ENCODE measurements at places on chromosomes 3 and 15.

DNA sequence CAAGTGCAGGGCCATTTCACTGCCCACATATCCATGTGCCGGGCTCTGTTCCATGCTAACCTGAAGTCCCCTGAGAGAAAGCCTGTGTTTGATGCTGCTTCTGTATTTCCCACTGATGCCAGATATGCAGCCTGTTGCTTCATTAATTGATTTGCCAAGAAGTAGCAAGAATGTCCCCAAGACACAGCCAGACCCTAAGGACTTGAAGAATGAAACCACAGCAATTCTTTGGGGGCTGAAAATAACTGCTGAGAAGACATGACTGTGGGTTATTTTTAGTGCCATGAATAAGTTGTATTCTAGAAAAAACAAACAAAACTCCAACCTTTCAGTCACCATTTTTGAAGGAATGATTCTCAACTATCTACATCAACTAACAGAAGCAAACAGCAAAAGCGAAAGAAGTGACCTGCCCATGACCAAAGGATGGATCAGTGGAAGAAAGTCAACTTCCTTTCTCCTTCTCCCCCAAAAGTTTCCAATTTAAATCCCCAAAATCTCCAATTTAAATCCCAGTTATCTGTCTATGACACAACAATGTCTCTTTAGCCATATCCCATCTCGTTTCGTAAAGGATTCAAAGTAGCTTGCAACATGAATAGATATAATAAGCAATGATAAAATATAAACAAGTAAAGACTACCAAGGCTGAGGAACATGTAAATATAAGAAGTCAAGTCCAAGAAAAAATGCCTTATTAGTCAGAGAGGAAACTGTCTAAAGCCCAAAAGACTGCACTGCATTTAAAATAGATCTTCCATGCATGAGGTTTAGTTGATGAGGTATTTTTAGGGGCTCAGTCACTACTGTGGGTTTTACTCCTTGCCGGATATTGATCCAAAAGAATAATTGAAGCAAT, 226.8 kb downstream of the DTWD1 start:
- DNase-seq, result no peak

- DNase-seq, result no peak
These were observed 134.3 kb upstream of the IQSEC1 start for GRCh38 chr3:13207578-13207922.

- no peak for DNase-seq
These were observed 222.3 kb upstream of the EIF1B start for GRCh38 chr3:40086890-40087883.

DNA sequence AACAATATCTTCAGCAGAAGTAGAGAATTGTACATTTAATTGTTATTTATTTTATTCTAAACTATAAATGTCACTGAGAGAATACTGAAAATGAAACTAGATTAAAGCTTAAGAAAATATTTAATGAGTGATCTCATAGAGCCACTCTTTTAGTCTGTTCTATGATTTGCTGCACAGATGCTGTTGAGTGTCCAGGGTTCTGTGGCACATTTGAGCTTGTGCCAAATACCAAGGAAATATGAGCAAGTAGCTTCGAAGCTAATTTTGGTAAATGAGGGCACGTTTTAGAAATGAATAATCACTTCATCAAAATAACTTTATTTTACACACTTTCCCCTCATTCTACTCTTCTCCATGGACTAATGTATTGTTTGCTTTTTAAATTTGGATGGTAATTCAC, 53.6 kb upstream of the THRB start:
- DNase-seq, result no peak

DNA sequence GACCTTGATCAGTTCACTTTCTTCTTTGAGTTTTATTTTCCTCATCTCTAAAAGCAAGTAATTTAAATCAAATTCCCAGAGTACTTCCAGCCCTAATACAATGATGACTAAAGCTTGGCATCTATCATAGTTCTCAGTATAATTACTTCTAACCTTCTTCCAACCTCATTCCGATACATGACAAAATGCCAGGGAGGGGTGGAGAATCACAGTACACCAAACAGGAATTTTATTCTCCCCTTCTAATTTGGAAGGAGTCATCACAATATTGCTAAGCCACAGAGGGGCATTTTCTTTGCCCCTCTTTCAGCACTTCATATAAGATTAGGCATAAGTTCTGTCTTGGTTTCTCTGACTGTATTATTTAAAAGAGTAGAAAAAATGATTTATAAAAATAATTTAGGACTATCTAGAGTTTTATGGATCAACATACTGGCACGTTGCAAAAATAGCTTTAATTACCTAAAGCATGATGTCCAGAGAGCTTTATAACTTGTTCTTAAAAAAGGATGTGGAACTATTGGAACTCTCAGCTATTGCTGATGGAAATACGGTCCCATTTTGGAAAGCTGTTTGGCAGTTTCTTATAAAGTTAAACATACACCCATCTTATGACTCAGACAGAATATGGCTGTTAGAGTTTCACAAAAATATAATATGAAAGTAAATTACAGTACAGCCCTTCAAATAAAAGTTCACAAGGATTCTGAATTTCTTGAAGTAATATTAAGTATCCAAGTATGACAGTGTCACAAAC, 86.9 kb upstream of the UBE2E2 start:
- DNase-seq, result no peak

DNA sequence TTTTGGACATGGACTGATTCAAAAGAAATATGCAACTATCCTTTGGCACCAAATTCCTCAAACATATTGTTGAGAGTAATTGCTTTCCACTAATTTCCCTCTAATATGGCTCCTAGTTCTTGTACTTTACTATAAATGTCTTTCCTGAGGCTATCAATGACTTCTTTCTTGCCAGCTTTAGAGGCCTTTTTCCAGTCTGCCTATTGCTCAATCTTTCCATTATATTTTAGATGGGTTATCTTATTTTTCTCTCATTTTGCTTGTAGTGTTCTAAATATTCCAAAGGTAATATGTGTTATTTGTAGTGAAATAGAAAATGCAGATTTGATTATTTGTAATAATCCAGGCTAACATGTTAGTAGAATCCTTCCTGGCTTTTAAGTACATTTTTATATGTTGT, 11.5 kb upstream of the TEX9 start:
- DNase-seq, result no peak

- DNase-seq, result no peak
These were observed at the start of gene GRAMD2A for GRCh38 chr15:72197460-72198355. Gene GRAMD2A, minus strand, starts transcription at chr15:72197787.

DNA sequence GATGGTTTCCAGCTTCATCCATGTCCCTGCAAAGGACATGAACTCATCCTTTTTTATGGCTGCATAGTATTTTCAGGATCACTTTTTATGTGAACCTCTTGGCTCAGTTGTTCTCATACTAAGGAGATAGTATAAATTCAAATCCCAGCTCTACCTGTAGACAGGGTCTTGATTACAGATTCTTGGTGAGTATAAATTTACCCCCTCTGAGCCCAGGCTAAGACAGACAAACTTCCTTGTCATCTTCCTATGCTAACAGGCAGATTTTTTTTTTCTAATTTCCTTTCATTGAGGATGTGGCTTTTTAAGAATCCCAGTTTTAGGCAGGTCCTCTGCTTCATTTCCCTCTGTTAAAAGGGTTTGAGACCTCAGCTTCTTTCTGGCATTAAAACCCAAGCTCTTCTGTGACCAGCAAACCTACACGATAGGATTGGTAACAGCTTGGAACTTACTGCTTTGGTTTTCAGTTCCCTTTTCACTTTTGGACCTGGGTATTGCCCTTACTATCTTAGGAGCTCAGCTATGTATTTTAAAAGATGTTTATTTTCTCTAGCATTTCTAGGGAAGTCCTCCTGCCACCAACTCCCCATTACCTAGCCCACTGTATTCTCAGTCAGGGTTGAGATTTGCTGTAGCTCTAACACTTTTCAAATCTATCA, 72.5 kb downstream of the VPS8 start:
- DNase-seq, result no peak

- no peak for DNase-seq
These were observed 427.7 kb upstream of the THBS1 start for GRCh38 chr15:39153058-39153714.

- no peak for DNase-seq
These were observed 350.5 kb downstream of the LRTM1 start for GRCh38 chr3:54577313-54577712.

GRCh38 chr3:179071027-179071322, 634 bp downstream of the ZMAT3 start:
- DNase-seq, result no peak

DNA sequence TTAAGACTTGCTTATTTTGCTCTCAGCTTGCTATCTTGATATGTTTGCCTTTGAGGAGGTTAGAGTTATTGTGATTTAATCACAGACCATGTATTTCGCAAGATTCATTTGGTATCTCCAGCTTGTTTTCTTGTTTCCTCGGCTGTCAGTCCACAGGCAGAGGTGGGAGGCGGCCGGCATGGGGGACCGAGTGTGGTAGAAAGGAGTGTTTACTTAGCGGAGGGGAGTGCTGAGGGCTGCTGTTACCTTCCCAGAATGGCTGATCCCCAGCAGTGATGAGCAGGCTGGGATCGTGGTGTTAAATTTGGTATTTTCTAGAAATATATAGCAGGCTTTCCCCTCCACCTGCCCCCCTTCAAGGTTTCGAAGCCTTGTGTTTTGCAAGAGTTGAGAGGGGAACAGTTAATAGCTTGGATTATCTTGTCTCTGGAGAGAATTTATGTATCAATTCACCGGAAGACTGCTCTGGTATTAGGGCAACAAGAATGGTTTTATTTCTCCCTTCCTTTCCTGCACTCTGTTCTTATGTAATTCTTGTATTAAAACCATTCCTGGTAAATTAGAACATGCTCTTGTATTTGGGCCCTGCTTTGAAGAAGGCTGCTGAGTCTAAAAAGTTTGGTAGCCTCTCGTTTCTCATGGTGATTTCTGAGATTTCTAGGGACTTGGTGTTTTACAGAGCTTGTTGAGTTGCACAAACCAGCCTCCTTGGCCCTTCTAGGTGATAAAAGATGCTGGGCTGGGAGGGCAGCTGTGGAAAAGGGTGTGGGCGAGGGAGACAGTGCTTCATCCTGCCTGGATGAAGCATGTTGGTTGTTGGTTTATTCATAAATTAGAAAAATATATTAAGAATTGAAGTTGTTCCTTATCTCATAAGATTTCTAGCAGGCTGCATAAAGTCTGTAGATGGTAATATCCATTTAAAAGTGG, 151.4 kb downstream of the IGF1R start:
- no peak for DNase-seq

- DNase-seq, result no peak
These were observed 71.6 kb upstream of the ACP3 start for GRCh38 chr3:132245552-132246142.
